ENCODE measurements at places on chromosomes 1 and 21.

GRCh38 chr1:17674726-17675500 is 80.2 kb upstream of the ACTL8 start:
- no peak for DNase-seq

DNA sequence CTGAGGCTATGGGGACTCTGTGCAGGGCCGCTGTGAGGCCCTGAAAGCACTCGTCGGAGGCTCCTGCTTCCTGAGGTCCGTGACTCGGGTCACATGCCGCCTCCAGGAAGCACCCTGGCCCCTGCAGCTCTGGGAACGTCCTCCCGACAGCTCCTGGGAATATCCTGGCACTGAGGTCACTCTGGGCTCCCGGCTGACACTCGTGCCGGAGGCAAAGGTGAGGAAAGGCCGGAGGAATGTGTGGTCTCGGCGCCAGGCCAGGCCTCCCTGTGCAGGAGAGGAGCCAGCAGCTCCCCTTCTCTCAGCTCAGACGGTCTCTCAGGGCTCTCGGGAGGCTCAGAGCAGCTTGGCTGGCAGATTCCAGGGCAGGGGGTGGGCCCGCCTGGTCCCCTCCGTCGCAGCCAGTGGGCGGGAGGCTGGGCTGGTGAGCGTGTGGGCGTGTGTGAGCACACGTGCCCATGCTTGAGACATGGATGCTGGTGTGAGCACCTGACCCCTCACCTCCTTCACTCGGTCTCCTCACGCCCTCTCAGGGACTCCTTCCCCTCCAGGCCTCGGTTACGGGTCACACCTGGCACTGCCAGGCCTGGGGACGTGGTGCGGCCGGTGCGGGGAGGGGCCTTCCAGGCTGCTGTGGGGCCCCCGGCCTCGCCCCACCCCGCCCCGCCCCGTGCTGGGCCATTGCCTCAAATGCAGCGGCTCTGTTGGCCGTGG is 5.5 kb upstream of the RNF223 start:
- DNase-seq: no peak

- no peak for DNase-seq
These were observed 21.2 kb upstream of the ADAM30 start for GRCh38 chr1:119917304-119918055.

DNA sequence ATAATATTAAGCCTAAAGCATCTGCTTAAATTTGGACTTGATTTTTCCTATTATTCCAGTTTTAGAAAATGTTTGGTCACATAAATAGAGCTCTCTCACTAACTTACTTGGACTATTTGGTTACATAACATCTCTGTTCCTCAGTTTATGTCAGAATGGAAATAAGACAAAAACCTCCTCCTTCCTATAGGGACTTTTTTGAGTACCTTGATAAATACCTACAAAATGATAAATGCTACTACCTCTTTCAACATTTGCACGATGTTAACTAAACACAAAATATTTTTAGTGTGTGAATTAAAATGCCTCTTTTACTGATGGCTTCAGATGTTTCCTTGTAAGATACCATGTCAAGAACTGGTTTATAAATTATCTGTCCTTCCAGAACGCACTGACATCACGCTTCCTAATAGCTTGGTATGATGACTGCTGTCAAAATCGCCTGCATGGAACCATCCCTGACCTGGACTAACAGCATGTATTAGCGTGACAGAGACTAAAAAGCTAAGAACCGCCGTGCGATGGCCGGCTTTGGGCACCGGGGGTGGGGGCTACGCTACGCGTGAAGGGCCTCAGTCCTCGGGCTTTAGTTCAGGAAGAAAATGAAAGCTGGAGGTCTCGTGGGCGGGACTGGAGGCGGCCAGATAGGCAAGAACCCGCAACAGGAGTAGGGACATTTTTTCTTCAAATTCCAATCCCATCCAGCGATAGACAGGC is 133.2 kb upstream of the BARHL2 start:
- no peak for DNase-seq

DNA sequence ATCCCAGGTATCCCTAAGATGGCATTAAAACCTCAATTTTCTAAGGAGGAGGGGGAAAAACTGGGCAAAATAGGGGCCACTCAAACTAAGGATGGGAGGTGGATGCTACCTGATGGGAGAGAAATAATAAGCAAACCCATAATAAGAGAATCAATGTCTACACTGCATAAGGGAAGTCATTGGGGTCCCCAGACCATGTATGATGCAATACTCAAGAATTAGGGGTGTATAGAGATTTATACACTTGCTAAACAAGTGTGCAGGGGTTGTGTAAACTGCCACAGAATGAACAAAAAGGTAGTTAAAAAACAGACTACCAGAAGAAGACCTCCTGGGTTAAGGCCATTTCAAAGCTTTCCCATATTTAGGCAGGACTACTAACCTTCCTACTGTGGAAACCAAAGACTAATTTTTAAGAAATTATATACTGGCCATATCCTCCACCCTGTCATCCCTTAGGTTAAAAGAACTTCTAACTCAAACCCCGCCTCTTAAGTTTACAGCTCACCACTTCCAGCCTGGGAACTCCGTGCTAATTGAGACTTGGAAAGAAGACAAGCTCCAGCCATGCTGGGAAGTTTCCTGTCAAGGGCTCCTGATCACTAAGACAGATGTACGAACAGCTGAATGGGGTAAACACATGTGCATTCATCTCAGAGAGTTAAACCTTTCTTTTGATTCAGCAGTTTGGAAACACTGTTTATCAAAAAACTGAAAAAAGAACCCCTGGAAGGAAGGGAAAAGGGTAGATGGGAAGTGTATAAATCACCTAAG is 64.4 kb upstream of the TLR5 start:
- DNase-seq: no peak

GRCh38 chr21:34701726-34702125 is 32.9 kb downstream of the CLIC6 start:
- no peak for DNase-seq

- no peak for DNase-seq
These were observed 15.0 kb upstream of the PWP2 start for GRCh38 chr21:44092211-44092610.

GRCh38 chr1:228770779-228771223 is 35.5 kb downstream of the RHOU start:
- no peak for DNase-seq

GRCh38 chr1:84959294-84959693 is 37.6 kb downstream of the MCOLN2 start:
- no peak for DNase-seq
